ENCODE measurements at places on chromosomes 2 and 18.
A peak's percentile ranks its signal among the peaks of the same experiment; 100 is the strongest.

- no peak for DNase-seq
These were observed 9.7 kb upstream of the PXDN start for GRCh38 chr2:1754046-1754445.

DNA sequence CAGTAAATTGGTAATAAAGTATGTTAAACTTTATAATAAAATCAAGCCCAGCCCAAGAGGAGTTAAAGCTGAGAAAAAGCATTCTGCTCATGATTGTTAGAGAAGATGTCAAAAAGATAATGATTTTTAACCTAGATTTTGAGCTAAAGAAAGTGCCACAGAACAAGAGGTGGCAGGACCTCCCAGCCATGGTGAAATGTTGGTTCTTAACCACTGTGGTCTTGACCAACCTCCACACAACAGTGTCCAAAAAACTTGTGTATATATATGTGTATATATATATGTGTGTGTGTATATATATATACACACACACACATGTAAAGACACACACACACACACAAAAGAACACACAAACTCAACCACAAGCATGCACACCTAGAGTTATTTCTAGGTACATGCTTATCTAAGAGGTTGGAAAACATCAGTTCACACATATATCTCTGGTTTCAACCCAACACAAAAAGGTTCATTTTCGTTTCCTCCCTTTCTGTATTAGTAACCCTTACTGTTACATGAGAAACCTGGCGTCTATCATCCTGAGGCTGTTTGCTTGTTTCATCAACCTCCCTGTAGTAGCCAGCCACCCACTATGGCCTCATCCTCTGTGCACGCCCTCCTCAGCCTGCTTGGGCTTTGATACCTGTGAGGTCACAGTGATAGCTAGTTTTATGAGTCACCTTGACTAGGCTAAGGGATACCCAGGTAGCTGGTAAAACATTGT lies 631.8 kb upstream of the ID2 start:
- DNase-seq = no peak

- no peak for DNase-seq
These were observed 278.1 kb downstream of the LRATD1 start for GRCh38 chr2:14910654-14911053.

DNA sequence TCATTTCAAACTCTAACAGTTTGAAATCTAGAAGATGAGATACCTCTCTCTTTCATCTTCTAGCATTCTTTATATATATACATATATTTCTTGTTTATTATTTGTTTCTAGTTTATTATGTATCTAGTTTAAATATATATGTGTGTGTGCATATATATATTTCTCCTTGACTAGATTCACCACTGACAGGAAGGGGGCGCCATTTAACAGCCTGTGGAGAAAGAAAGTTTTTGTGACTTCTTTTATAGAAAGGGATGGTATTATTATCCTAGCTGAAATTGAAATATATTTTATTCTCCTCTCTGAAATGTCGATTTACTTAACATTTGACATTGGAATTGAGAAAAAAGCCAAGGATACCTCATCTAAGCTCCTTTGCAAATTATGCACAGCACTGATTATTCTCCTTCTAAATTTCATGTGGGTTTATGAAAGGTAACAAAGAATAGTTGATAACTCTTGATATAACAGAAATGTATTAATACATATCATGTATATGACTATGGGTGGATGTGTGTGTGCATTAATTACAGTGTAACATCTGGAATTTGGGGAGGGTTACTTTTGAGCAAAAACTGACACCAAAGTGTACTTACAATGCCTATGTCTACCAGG lies 160.7 kb upstream of the NT5C1B start:
- DNase-seq = no peak

DNA sequence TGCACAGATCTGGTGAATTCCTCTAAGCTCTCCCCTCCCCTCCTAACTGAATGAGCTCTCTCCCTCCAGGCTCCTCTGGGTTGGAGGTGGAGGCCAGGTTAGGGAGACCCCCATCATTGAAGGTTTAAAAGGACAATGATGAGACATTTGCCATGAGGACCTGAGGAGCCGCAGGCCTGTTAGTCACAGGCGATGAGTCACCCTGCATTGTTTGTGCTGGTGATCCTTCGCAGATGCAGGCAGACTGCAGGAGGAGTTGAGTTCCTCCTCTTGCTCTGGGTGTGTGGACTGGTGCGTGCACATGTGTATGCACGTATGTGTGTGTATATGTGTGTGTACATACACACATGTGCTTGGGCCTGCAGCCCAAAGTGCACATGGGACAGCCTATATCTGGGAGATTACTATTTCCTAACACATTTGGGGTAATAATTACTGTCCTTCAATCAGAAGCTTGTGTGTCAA lies 42.0 kb downstream of the MCFD2 start:
- peak; percentile 20 for DNase-seq

DNA sequence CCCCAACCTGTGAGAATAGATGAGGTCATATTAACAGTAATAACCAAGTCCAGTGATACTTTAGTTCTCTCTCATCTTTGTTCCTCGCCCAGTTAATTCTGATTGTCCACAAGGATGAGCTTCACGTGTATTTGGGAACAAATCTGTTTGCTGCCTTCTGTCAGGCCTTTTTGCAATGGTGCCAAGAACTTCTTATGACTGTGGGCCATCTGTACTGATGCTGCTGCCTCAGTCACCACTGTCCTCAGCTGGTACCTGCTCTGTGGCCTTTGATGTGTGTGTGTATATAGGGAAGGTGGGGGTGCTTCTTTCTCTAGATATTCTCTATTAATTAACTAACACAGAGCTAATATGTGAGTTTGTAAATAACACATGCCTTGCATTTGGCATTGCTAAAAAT lies 392.9 kb downstream of the TGIF1 start:
- DNase-seq = no peak

GRCh38 chr2:143524119-143524553 lies 394.9 kb downstream of the ARHGAP15 start:
- no peak for DNase-seq

GRCh38 chr18:61893309-61893970 lies 633 bp upstream of the RNF152 start:
- DNase-seq = no peak

DNA sequence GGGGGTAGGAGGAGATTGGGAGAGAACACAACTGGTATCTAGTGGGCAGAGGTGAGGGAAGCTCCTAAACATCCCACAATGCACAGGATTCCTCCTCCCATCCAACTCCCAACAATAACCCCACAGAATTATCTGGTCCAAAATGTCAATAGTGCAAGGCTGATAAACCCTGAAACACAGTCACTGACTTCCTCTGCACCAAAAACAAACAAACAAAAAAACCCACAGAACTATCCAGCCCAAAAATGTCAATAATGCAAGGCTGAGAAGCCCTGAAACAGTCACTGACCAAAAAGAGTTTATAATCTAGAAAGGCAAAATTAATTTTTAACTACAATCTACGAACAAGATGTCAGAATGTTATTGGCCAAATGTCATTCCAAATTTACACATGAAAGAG lies 9.8 kb downstream of the TMX3 start:
- DNase-seq = no peak

DNA sequence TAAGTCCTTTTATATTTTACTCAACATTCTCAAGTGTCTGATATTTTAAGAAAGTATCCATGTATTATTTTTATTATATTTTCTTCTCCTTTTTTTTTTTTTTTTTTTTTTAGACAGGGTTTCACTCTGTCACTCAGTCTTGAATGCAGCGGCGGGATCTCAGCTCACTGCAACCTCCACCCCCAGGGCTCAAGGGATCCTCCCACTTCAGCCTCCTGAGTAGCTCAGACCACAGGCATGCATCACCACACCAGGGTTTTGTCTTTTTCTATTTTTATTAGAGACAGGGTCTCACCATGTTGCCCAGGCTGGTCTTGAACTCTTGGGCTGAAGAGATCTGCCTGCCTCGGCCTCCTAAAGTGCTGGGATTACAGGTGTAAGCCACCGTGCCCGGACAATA lies 212.1 kb downstream of the TCF4 start:
- no peak for DNase-seq

- DNase-seq = no peak
These were observed 779 bp downstream of the DGKD start for GRCh38 chr2:233354971-233355574.

DNA sequence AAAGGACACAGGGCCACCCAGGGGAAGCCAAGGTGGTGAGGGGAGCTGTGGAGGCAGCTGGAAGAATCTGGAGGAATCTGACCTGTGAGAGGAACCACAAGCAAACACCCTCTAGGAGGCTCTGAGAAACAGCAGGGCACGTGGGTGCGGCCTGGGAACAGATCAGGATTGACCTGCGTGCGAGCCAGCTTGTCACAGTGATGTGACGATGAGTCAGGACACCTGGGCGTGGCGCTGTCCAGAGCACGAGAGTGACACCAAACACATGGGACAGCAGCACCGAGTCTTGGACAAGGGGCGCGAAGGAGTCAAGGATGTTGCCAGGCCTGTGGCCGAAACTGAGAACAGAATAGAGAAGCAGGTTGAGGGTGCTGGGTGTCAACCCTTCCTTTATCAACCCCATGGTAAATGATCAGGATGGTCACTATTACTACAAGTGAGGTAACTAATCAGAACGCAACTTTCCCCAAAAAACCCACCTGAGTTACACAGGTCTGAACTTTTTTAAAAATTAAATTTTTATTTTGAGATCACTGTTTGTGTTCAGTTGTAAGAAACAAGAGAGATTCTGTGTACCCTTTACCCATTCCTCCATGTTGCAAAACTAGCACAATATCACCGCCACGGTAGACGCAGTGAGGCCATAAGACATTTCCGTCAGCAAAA lies 637 bp upstream of the SFT2D3 start:
- peak; percentile 19 for DNase-seq

DNA sequence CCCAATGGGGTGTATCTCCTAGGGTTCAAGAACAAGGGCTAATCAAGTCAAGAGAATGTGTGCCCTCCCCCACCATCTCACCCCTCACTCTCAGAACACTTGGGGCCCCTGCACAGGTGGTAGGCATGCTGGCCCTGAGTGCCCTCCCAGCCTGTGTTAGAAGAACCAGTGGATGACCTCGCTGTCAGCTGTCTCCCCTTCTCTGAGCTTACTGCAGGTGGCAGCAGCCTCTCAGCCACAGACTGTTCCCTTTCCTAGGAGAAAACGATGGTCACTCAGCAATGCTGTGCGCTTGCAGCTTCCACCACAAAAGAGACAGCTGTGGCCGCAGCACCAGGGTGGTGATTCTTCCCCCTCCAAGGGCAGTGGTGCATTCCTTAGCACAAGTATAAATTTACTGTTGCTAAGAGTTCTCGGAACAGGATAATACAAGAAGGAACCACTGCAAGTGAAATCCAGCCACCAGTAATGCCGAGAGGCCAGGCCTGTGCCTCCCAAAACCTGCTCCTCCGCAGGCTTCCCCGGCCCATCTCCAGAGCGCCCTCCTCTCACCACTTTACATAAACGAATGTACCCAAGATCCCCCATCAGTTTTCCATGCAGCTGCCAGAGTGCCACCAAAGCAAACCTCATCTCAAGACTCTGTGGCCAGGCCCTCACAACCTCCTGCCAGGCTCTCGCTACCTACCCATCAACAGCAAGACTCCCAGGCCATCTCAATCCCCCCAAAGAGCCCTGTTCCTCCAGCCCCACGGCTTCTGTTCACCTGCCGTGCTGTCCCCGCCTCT lies 935 bp upstream of the RAMP1 start:
- DNase-seq = no peak

DNA sequence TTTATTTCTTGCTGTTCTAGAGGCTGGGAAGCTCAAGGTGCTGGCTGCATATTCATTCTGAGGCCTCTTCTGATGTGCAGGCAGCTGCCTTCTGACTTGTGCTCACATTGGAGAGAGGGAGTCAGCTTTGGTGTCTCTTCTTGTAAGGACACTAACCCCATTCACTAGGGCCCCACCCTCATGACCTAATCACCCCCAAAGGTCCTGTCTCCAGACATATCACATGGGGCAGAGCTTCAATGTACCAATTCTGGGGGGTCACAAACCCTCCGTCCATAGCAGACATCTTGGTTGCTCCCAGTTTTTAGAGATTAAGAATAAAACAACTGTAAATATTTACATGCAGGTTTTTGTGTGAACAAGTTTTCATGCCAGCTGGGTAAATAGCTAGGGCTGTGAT lies 109.1 kb downstream of the RTP5 start:
- no peak for DNase-seq

GRCh38 chr2:85878719-85879370 lies 9.9 kb downstream of the ST3GAL5 start:
- no peak for DNase-seq

- DNase-seq = no peak
These were observed 8.5 kb downstream of the ALKAL2 start for GRCh38 chr2:279366-279765.

DNA sequence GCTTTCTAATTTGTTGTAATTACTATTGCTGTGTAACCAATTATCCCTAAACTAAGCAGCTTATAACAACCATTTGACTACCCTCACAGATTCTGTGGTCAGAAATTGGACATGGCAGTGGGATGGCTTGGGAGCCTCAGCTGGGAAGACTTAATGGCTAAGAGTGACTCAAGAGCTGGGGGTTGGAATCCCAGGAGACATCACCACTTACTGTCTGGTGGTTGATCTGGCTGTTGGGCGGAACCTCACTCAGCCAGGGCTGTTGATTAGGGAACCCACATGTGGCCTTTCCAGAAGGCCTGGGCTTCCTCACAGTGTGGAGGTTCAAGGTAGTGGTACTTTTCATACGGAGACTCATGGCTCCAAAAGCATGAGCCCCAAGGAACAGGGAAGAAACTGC lies 49.8 kb downstream of the E2F6 start:
- DNase-seq = no peak

- DNase-seq = no peak
These were observed 119.3 kb upstream of the PKDCC start for GRCh38 chr2:41928526-41928925.

GRCh38 chr2:20196657-20197161 lies 28.2 kb downstream of the SDC1 start:
- no peak for DNase-seq

- DNase-seq = no peak
These were observed 24.2 kb downstream of the VRK2 start for GRCh38 chr2:58070765-58071164.

DNA sequence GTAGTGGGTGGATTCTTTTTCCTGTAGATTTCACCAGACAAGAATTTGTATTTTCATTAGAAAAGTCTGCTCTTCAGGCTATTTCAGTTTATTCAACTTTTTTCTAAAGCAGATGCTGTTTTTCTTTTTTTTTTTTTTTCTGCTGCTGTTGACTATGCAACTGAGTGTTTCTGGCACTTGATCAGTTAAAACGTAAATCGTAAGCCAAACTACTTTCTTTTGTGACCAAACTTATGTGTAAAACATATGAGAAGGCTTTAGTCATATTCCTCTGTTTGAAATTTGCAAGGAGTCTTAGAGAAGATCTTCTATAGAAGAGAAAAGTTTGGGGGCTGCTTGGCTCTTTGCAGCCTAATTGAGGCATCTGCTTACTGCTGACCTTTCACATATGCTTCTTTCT lies 170.1 kb downstream of the PARD3B start:
- DNase-seq = no peak

- DNase-seq = no peak
These were observed 44.2 kb downstream of the RRM2 start for GRCh38 chr2:10166676-10167292.

All from esophagus squamous epithelium (tissue), 5 donors.